ENCODE measurements at places on chromosomes 3 and 15.

DNA sequence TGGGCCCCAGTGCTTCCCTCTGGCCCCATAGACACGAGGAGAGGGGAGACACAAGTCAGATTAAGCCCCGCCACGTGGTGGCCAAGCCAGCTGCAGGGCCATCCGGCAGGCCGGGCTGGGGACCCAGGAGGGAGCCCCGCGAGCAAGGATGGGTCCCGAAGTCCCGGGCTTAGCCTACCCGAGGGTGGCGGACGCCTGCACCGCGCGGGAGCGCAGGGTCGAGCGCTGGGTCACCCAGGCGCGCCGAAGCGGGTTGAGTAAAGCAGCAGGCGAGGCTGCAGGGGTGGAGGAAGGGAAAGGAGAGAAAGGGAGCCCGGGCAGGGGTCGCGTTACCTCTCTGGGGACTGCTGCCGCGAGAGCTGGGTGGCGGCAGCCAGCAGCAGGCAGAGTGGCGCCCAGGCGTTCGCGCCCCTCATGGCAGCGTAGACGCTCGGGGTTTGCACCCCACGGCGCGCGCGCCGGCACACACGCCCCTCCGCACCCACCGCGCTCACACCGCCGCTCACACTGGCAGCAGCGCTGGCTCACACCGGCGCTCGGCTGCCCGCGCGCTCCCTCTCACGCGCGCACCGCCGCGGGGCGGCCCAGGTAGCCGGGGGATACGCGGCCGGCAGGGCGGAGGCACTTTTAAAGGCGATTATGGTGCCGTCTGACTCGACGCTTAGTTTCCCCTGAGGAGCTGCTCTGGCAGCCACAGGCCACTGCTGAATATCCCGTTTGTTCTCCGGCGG lies at the start of gene PCOLCE2:
PCOLCE2 (minus strand) TSS at position 603 of the 731 bp plus-strand sequence; CDS start at position 416, 187 bp downstream.
- DNase-seq: no peak

- DNase-seq: peak; percentile 30
These were observed 64.3 kb downstream of the FNDC3B start for GRCh38 chr3:172103724-172104123.

GRCh38 chr3:21673393-21673792 lies 77.6 kb downstream of the ZNF385D start:
- DNase-seq: no peak

GRCh38 chr15:100740138-100740537 lies 137.7 kb downstream of the ASB7 start:
- DNase-seq: peak; percentile 92

- DNase-seq: peak; percentile 37
These were observed 27.1 kb downstream of the DNAJC13 start for GRCh38 chr3:132444383-132444782.

DNA sequence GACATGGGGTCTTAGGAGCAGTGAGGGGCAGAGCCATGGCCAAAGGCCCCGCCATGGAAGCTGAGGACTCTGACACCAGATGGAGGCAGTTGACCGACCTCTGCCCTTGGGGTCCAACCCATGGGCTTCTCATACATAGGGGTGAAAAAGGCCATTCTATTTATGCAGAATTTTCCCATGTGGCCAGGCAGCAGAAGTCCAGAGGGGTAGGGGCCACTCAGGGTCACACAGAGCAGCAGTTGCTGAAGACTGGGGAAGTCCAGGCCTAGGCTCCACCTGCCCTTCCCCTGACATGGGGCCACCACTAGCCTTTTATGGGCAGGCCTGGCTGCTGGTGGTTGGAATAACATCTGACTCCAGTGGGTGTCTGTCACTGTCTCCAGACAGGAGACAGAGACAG lies 6.4 kb downstream of the PRSS50 start:
- DNase-seq: no peak
